ENCODE measurements at places on chromosomes 11 and 22.

- DNase-seq = no peak
These were observed 85.6 kb downstream of the INTS4 start for GRCh38 chr11:77908835-77909234.

DNA sequence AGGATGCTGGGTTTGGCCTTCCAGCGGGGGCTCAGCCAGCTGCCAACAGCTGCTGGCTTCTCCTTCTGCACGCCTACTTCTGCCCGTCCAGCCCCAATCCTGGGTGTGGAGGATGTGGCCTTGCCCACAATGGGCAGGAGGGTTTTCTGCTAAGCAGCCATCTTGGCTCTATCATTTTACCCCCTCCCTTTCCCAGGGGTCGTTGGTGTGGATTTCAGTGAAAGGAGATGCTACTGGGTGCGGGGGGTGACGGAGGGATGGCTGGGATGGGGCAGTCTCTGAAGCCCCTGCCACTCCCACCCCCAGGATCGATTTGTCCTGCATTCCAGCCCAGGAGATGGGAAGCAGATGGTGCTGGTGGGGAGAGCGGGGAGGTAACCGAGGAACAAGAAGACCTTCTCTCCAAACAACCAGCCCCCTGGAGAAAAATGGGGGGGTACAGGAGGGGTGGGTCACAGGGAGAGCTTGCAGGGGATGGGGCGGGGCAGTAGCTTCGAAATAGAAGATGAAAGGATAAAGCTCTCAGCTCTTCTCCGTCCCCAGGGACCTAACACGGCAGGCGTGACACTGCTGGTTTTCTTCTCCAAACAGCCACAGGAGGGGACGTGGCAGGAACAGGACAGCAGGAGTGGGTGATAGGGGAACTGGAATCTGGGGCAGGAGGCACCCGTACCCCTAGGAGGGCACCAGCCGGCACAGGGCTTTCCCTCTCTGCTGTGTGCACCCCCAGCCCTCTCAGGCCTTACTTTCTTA, 68.9 kb downstream of the NECTIN1 start:
- no peak for DNase-seq

- DNase-seq = peak; percentile 41
These were observed 2.8 kb downstream of the PARVB start for GRCh38 chr22:44026630-44027511.

- DNase-seq = no peak
These were observed 339.3 kb upstream of the SYN3 start for GRCh38 chr22:33397381-33397907.

- no peak for DNase-seq
These were observed 217.8 kb downstream of the FAM76B start for GRCh38 chr11:95571718-95572260.

DNA sequence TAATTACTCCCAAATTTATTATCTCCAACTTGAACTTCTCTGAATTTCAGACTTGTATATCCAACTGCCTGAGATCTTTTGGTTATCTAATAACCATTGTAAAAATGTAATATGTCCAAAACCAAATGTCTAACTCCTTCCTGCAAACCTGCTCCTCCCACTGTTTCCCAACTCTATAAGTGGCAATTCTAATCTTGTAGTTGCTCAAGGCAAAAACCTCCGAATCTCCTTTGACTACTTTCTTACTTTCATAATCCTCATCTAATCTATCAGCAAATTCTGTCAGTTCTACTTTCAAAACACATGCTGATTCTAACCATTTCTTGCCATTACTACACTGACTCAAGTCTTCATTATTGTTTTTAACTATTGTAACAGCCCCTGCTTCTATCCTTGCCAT, 55.7 kb downstream of the FAM168A start:
- DNase-seq = no peak

- no peak for DNase-seq
These were observed 26.7 kb downstream of the FLI1 start for GRCh38 chr11:128720522-128720985.

DNA sequence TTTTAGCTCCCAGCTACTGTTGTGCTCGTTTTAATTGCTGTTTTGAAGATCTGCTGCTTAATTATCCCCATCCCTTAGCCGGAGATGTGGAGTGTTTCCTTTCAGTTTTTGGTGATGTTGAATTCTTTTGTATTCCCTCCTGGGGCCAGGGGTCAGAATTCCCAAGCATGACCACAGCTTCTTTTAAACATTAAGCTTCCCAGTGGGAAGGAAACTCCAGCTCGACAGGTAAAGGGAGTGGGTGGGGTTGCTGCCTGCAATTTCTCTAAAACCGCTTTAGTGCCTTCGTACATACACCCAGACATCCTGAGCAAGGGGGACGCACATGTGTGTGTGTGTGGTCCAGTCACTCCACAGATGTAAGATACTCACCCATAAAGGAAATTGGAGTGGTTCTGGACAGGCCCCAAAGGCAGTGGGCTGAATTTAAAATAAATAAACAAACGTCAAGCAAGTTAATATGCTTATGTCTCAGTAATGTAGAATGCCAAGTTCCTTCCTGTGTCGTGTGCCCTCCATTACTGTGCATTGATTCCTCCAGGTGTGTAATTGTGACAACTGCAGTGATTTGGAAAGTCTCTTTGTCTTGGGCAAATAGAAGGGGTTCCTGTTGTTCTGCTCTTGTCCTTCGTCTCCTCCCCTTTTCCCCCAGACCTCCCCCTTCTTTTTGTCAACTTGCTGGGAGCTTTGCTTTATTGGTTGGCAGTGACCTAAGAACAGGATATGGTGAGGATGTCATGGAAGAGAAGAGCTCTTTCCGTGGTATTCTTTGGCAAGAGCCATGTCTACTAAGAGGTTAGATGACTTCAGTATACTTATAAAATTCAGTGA, 19.2 kb upstream of the ADSL start:
- DNase-seq = no peak

DNA sequence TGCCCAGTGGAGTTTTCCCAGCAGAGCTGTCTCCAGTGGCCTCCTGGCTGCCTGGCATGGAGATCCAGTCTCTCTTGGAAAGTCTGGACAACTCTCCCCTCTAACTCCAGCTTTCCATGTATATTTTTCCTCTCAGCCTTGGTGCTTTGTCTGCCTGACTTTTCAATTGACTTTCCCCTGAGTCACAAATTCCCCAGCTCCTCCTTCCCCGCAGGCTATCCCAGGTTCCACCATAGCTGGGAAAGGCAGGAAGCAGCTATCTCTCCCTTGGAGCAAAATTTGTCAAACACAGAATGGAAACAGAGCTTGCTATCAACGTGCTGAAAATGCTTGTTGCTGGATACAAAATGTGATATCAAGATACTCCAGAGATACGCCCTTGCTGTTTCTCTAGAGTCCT, 384.8 kb downstream of the TMEM135 start:
- no peak for DNase-seq

DNA sequence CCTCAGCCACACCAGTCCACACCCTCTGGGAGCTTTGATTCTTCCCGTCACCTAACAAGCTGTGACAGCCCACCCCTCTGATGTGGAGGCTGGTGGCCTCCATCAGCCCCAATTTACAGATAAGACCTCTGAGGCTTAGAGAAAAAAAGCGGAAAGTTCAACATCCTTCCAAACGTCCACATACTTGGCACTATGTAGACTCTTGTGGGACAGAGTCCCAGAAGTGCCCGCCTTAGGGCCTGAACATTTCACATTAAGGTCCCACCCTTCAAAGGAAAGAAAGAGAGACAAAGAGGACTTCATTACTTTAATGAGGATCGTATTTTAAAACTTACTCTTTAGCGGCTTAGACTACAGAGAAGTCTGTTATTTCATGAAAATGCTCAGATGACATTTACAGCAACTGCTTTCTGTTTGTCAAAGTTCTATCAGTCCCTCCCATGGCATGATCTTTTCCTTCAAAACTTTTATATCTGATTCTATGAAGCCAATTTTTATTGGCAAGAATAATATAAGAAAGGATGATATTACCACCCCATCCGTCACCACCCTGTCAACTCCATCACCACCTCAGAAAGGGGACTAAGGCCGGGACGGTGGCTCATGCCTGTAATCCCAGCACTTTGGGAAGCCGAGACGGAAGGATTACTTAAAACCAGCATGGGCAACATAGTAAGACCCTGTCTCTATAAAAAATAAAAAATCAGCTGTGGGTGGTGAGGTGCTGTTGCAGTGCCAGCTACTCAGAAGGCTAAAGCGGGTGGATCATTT, 15.7 kb upstream of the SCGB1A1 start:
- no peak for DNase-seq

GRCh38 chr11:725624-726202, 19.7 kb downstream of the EPS8L2 start:
- no peak for DNase-seq

GRCh38 chr11:47188259-47188658, 2.0 kb upstream of the PACSIN3 start:
- no peak for DNase-seq

- no peak for DNase-seq
These were observed 24.9 kb upstream of the OSBPL5 start for GRCh38 chr11:3189886-3190583.

DNA sequence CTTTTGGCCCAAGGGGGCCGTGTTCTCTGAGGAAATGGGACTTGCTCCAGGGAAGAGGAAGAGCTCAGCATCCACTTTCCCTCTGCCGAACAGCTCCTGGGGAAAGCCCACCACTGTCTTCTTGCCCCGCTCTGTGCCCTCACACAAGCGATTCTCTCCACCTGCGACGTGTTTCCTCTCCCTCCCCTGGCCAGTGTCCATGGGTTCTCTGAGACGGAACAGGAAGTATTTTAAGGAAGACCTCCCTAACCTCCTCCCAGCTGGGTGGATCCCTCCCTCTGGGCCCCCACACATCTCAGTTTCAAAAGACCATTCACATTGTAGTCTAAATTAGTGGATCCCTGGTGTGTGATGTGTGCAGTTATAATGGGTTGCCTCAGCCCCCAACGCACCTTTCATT, 1.6 kb downstream of the TP53AIP1 start:
- no peak for DNase-seq

DNA sequence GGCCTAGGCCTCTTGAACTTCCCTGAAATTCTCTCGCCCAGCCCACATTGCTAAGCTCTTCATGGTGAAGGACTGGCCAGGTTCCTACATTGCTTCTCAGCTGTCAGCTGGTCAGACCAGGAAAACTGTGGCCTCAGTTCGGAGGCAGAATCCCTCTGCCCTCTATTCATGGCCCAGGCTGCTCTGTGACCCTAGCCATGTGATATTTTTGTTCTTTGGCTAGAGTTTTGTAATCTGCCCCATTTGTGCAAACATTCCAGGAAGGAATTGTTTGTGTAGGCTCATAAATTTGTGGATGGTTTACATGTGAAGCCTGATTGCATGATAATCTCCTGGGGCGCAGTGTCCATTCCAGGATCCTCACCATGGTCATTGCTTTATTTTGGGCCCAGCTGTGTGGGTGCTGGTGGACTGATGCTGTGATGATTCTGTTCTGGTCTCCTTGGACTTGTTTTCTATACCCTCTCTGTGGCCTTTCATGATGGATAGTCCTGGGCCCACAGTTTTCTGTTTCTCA, 149.1 kb upstream of the E2F8 start:
- no peak for DNase-seq

DNA sequence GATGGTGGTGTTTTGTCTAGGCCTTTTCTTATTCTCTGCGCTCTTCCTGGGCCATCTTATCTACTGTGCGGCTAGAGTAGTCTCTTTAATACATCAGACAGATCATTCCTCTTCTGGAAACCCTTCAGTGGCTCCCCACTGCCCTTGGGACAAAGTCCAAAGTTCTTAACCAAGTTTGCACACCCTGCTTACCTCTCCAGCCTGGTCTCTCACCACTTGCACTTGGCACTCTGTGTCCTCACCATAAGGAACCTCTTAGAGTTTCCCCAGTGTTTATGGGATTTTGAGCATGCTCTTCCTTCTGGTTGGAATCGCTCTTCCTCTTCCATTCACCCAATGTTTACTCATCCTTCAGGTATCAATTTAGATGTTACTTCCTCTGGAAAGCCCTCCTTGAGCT, 5.2 kb upstream of the SPTBN2 start:
- no peak for DNase-seq

DNA sequence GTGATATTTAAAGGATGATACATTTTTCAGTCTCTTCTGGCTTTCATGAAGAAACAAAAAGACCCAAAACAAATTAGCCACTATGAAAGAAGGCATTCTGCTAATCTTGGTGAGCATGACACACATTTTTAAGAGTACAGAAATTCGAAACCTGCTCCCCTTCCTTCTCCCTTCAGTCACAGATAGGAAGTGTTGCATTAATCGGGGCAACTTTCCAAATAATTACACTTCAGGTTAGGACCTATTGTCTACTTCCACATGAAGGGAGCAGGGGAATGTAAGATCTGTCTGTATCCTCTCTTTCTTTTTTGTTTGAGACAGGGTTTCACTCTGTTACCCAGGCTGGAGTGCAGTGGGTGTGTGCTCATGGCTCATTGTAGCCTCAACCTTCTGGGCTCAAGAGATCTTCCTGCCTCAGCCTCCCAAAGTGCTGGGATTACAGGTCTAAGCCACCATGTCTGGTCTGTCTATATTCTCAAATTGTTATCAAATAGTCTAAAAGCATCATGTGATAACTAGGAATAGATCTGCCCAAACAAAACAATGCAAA, 45.8 kb downstream of the NCAM1 start:
- DNase-seq = no peak

GRCh38 chr22:36744791-36745190, 31.1 kb downstream of the IFT27 start:
- no peak for DNase-seq

DNA sequence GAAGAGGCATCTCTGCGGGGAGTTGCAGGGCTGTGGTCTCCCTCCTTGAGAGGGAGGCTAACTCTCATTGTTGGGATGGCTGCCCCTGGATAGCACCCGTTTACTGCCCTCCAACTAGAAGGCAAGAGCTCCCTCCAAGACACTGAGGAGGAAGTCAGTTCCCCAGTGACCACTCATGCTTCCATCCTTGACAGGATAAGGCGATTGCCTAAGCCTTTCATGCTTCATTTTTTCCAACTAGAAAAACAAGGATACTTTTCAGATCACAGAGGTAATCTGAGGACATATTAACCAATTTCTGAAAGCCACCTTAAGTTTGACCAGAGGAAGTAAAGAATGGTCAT, 186.6 kb downstream of the MAML2 start:
- no peak for DNase-seq

- no peak for DNase-seq
These were observed 6.0 kb downstream of the PNPLA5 start for GRCh38 chr22:43885786-43886185.

DNA sequence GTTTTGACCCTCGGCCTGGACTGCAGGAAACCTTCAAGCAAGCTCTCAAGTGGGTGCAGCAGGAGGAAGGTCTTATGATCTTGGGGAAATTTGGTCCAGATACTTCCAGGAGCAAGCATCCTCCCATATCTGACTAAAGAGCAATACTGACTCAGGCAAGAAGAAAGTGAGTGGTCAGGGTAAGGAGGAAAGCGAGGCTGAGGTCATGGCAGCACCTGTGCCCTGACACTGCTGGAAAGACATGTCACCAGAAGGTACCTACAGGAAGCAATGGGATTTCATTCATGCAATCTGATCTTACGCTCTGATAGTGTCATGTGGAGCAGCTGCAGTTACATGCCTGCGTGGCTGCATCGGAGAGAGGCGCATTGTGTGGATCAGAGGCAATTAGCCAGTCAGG, 6.5 kb upstream of the TOP3B start:
- no peak for DNase-seq

- DNase-seq = no peak
These were observed 21.0 kb upstream of the FNBP4 start for GRCh38 chr11:47788181-47788580.

All from stimulated activated CD4-positive, alpha-beta T cell treated with anti-CD3 and anti-CD28 coated beads, Interleukin-4, amount 100 ng/mL, for 48 hours (primary cell).